ENCODE measurements at places on chromosomes 4 and X.

DNA sequence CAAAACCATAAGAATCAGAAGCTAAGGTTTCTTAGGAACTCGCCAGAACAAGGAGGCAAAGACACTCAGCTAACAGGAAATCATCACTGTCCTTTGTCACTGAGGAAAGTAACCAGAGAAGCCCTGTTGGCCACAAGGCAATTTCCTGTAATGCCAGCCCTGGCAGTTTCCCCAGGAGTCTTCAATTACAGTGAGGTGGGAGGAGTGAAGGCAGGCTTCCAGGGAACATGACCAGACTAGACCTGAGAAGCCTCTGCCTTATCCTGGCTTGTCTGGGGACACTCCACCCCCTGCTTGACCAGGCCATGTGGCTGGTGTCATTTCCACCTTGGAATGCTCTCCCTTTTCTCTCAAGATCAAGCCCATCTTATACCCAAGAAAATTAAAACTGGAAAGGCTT, 125.3 kb downstream of the COL4A6 start:
- DNase-seq: no peak

DNA sequence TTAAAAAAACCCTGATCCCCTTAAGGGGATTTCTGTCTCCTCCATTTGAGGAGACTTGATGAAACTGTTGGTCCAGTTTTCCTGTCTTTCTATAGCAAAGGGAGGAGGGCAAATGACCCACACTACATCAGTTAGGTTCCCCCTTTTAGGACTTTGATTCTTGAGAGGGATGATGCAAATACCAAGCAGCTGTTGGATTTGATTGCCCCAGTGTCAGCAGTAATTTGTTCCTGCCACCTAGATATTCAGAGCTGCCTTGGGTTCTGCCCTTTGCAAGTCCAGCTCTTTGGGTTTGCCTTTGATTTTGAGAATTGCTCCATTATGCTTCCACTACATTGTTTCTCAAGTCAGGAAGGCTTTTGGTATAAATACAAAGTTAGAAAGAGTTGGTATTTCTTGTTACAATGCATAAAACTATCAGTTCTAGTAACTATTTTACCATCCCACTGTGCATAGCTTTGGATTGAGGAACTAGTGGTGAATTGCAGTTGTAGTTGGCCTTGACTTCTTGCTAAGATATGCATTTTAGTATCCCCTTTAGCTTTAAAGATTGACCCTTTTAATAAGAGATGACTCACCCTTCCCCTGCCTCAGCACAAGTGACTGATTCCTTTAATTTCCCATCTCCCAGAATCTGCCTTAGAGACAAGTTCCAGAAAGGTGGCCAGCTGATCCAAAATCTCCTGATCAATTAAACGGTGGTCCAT, 24.3 kb upstream of the ZNF330 start:
- no peak for DNase-seq

DNA sequence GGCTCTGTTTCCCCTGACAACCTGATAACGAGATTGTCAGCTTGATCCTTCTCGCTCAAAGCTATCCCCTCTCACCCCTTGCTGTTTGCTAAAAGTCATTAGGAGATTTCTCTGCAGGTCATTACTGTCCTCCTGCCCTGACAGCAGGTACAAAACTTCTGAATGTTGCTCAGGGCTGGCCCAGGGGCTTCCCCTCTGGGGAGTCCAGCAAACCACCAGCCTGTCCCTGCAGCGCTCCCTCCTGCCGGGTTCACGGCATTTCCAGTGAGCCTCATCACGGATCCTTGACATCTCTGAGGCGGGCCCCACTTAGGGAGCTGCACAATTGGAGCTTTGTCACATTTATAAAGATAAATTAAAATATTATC, 5.2 kb upstream of the SORCS2 start:
- no peak for DNase-seq

- DNase-seq: no peak
These were observed 18.4 kb downstream of the XIAP start for GRCh38 chrX:123878252-123878721.

GRCh38 chr4:125703443-125703842, 388.7 kb downstream of the FAT4 start:
- DNase-seq: no peak

GRCh38 chrX:132001127-132001526, 22.0 kb upstream of the STK26 start:
- no peak for DNase-seq

DNA sequence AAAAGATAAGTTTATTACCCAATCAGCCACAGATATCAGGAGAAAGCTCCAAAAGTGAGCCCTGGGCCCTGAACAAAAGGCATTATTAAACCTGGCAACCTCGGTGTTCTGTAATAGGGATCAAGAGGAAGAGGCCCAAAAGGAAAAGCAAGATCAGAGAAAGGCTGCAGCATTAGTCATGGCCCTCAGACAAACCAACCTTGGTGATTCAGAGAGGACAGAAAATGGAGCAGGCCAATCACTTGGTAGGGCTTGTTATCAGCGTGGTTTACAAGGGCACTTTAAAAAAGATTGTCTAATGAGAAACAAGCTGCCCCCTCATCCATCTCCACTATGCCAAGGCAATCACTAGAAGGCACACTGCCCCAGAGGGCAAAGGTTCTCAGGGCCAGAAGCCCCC, 75.7 kb downstream of the AGTR2 start:
- no peak for DNase-seq

DNA sequence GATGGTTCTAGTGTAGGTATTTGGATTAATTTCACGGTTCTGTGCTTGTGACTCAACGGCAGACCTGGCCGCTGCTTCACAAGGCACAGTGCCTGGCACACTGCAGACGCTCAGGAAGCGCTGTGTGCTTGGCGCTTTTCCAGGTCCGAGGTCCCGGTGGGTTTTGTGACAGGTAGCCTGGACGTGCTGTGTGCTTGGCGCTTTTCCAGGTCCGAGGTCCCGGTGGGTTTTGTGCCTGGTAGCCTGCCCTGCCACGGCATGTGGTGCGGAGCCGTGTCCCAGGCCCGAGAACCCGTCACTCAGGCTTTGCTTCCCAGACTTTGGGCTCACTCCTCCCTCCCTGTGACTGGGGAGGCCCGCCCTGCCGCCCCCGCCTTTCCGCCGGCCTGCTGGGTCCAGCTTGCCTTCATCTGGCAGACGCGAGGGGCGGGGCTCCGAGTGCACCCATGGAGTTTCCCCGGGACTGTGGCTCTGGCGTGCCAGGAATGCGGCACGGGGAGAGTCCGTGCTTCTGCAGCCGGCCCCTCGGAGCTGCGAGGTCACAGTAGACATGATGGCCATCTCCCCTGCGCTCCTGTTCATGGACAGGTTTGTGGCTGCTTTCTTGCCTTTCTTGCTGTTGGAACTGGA, 44.2 kb downstream of the TBC1D14 start:
- no peak for DNase-seq

GRCh38 chr4:87422104-87423052, at the start of gene NUDT9:
Gene NUDT9 (plus strand): TSS chr4:87422573. CDS start chr4:87422906, 333 bp downstream.
- peak; percentile 97 for DNase-seq

DNA sequence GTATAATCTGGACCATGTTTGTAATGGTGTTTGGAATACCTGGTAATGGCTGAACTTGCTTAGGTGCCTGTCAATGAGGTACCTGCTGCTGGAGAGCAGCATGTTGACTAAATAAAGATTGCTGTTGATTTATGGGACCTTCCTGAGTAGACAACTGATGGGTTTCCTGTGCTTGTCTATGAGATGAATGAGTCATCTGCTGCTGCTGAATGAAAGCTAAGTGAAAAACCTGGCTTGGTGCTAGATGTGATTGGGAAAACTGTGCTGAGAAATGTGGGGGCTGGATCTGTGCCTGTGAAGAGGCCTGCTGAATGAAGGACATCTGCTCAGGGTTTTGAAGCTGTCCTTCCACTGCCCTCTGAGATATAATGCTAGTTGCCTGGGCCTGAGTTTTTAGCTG, 69.6 kb downstream of the WNK3 start:
- no peak for DNase-seq

DNA sequence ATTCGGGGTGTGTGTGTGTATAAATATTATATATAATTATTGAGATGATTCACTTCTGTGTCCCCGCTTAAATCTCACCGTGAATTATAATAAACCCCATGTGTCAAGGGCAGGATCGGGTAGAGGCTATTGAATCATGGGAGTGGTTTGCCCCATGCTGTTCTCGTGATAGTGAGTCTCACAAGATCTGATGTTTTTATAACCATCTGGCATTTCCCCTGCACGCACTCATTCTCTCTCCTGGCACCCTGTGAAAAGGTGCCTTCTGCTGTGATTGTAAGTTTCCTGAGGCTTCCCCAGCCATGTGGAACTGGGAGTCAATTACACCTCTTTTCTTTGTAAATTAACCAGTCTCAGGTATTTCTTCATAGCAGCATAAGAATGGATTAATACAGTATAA, 851.4 kb upstream of the AGA start:
- DNase-seq: no peak

GRCh38 chrX:140346729-140347128, 158.1 kb downstream of the SOX3 start:
- no peak for DNase-seq

DNA sequence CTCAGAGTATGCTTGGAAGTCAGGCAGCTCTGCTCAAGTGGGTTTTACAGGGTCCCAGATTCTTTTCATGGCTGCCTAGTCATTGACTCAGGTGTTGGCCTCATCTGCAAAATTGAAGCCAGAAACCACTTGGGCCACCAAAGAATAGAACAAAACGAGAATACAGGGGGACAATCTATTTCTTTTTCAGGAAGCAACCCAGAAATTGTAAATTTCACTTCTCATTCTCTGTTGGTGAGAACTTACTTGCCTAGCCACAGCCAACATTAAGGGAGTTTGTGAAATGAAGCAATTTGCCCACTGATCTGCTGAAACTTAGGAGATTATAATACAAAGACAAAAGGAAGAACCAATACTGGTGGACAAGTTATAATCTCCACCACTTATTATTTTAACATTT, 8.6 kb upstream of the TKTL2 start:
- DNase-seq: no peak

GRCh38 chrX:103932133-103932532, 30.3 kb upstream of the TMSB15B start:
- DNase-seq: no peak

DNA sequence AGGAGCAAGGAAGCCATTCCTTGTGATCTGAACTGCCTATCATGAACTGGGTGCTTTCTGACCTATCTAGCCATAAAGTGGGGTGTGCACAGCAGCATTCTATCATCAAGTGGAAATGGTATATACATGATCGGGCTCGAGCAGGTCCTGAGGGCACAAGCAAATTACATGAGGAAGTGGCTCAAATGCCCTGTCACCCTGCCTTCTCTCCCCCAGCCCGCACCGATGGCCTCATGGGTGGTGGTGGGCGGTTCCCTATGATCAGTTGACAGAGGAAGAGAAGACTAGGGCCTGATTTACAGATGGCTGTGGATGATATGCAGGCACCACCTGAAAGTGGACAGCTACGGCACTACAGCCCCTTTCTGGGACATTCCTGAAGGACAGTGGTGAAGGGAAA, 46.3 kb upstream of the BCLAF3 start:
- DNase-seq: no peak

GRCh38 chr4:164446516-164446915, 307.4 kb upstream of the SMIM31 start:
- no peak for DNase-seq

GRCh38 chr4:147678106-147678505, 5.9 kb downstream of the PRMT9 start:
- no peak for DNase-seq

- DNase-seq: peak; percentile 66
These were observed at the start of gene WAS for GRCh38 chrX:48683411-48683982. Gene WAS (plus strand): TSS chrX:48683799. CDS start chrX:48683854, 55 bp downstream.

DNA sequence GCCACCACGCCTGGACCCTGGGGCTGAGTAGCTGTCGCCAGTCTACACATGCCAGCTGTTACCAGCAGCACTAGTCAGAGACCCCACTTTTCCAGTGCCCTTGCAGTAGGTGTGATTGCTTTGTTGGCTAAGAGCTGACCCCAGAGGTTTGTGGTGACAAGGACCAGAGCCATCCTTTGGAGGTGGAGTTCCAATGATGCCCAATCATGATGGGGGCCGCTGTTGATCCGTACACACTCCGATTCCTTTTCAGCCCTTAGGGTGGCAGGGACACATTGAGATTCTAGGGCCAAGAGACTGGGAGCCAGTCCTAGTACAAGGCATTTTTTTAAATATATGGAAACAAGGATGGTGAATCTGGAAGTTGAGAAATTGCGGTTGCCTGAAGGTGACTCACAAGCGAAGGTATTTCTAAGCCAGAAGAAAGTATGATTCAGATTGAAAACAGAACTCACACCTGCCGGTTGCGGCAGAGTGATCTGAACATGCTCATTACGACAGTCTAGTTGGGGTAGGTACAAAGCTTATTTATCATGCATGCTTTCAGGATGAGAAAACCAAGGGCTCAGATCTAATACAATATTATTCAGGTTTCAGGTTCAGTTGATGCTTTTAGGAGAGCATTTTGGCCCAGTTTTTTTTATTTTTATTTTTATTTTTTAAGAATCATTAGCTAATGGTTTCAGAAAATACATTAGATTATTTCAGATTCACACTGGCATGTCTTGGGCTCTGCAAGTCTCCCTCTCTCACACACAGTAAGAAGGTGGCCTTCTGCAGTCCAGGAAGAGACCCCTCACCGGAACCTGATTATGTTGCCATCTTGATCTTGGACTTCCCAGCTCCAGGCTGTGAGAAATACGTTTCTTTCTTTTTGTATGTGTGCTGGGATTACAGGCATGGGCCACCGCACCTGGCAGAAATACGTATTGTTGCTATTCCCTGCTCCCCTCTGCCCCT, 43.4 kb downstream of the SHROOM2 start:
- no peak for DNase-seq

DNA sequence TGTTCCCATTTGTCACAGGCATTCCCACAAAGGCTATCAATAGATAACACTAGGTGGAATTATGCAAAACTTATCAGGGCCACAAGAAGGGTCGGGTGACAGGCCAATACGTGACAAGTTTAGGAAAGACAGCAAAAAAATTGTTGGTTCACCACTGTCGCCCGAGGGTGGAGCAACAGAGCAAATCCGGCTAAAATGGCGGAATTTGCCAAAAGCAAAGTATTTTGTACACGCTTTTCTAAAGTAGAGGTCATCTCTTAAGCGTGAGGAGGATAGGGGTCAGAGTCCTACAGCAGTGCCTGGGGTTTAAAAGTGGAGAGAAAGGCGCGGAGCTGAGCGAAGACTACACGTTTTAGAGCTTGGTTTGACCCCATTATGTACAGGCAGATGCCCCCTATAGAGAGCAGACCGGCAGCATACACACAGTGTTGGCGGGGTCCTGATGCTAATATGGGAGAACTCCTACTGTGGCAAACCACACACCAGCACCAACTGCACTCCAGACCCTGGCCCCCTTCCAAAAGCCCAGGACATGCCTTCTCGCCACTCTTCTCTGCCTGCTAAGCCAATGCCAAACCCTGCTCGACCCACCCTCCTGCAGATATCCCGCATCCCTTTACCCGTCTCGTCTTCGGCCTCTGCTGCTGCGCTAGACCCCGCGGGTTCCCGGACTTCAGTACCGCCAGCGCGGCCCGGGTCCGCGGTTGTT, 733 bp downstream of the CCNA2 start:
- DNase-seq: peak; percentile 88

DNA sequence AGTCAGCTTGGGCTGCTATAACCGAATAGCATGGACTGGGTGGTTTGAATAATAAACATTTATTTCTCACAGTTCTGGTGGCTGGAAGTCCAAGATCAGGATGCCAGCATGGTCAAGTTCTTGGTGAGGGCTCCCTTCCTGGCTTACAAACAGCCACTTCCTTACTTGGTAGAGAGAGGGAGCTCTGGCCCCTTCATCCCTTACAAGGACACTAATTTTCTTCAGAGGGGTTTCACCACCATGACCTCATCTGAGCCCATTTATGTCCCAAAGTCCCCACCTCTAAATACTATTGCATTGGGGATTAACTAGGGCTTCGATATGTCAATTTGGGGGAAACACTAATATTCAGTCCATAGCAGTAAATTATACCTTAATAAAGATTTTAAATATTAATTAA, 61.8 kb downstream of the CLNK start:
- no peak for DNase-seq

- no peak for DNase-seq
These were observed 125.3 kb upstream of the PABPC4L start for GRCh38 chr4:134326866-134327265.
